Liver (tissue), 10 donors: ENCODE measurements at places on chromosomes 5 and 9. TPM values are rescaled to one million over a fixed set of nuclear protein-coding genes. Genes with fewer than 3 reads are reported as not detected.
A peak's percentile ranks its signal among the peaks of the same experiment; 100 is the strongest.

AGXT2 gene
- 49.4 TPM for total RNA-seq

ANKRA2 gene
- total RNA-seq, result 17.0 TPM

PLAC8L1 gene
- not detected for total RNA-seq

CRHBP gene
- 159 TPM for total RNA-seq

PRLR gene
- 24.8 TPM for total RNA-seq

LCN2 gene
- total RNA-seq, result 7.0 TPM

KIF24 gene
- 4.1 TPM for total RNA-seq

MYORG gene
- total RNA-seq, result 26.6 TPM

NEURL1B gene
- 10.0 TPM for total RNA-seq

DNA sequence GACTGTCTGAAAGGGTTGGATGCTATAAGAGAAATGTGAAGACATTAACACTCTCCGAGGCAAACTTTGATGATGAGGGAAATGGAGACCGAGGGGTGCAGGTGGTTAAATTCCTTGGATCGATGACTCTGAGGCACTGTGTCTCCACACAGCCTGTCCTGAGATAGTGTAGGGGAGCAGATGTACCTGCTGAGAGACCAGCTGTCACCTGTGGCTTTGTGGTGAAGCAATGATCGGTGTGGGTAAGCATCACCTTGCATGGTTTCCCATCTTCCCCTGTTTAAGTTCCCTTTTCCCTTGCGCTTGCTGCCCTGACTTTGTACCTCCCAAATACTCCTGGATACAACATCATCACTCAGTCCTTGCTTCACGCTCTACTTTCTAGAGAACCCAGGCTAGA, 9.8 kb upstream of the MIER3 start:
- DNase-seq, result no peak

DNA sequence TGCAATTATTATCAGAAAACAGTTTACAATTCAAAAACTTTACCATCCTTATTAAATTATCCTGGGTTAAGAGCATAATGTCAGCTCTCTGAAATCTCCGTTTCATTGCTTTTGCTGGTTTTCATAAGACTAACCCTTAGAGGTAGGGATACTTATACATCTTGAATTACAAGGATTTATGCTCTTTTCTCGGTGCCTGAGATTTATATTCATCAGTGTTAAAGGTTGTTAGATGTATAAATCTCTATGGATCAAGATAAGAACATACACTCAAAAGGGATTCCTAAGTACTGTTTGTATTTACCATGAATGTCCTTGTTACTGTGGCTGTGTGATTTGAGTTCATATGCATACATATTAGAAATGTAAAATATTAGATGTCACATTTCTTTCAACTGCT, 684.7 kb downstream of the EFNA5 start:
- DNase-seq, result no peak

GRCh38 chr5:142017832-142018427, 5.1 kb upstream of the GNPDA1 start:
- no peak for DNase-seq

DNA sequence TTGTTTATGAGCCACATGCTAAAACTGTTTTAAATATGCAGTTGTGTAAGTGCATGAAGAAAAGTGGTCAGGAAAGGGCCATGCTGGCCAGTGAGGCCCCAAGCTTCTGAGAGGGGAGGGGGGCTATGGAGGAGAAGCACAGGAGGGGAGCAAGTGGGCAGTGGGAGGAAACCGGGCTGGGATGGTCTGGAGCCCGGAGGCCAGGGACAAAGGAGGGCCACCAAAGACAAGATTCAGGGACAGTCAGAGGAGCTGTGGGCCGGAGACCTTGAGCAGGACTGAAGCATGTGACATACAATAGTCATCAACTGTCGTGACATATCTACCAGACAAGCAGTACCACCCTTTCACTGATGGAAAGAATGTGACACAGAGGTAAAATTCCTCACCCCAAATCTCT, 333.2 kb upstream of the IRX1 start:
- DNase-seq, result no peak

GRCh38 chr9:3957306-3957705, 342.6 kb downstream of the GLIS3 start:
- DNase-seq, result no peak

DNA sequence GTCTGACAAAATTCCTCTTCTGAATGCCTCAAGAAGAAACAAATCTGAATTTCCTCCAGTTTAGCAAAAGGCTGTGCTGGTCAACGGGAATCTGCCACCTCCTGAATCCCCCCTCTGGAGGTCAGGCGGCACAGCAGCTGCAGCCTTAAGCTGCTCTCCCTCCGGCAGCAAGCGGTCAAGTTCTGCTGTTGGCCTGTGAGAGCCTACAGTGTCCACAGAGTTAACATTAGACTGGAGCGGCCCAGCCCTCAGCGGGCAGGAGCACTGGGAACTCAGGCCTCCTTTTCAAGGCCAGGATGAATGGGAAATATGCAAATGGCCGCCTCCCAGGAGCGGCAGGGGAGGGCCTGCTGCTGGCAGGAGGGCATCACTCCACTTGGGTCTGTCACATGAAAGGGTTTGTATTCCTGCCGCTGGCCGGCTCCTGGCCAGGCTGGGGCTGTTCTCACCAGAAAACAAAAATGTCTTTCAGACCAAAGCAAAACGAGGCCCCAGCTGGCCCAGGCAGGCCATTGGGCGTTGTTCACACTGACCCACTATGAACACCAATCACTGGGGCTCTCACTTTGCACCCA, 8.2 kb downstream of the ACSL6 start:
- DNase-seq, result no peak

DNA sequence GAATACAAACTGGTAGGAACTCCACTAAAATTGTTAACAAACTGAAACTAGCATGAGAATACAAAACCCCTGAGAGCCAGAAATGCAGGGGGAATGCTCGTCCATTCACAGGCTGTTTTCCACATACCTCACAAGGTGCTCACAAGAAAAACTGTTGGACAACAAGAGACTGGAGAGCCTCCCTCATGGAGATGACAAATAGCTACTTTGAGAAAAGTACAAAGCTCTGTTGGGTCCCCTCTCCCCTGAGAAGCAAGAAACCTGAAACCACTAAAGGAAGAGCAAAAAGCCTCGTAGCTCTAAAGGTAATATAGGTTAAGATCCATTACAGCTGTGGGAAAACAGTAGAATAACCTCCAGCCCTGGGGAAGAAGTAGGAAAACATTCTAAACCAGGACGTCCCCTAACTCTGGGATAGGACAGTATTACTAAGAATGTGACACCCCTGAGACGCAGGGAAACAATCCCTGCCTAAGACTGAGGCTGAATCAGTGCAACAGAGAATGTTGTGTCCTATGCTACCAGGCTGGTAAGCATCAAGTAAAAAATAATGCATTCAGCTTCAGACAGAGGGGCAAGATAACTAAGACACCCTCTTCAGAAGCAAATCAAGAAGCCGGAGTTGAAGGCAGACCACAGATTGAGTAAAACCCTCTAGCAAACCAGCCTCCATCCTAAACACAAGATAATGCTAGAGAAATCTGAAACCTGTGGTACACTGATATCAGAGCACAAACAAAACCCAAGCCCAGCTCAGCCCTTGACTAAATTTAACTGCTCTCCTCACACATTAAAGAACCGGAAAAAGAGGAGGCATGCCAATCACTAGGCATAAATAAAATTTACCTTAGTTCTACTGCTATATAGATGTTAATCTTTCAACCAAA, 160.2 kb downstream of the SSBP2 start:
- DNase-seq, result no peak

GRCh38 chr9:105116052-105116868, 128.2 kb upstream of the SLC44A1 start:
- DNase-seq, result peak; percentile 57

- DNase-seq, result no peak
These were observed 21.1 kb upstream of the ARAP3 start for GRCh38 chr5:141703133-141703561.

- no peak for DNase-seq
These were observed 346.9 kb downstream of the ZSWIM6 start for GRCh38 chr5:61678966-61679365.

- DNase-seq, result no peak
These were observed 101.7 kb downstream of the SNCAIP start for GRCh38 chr5:122413722-122414121.

DNA sequence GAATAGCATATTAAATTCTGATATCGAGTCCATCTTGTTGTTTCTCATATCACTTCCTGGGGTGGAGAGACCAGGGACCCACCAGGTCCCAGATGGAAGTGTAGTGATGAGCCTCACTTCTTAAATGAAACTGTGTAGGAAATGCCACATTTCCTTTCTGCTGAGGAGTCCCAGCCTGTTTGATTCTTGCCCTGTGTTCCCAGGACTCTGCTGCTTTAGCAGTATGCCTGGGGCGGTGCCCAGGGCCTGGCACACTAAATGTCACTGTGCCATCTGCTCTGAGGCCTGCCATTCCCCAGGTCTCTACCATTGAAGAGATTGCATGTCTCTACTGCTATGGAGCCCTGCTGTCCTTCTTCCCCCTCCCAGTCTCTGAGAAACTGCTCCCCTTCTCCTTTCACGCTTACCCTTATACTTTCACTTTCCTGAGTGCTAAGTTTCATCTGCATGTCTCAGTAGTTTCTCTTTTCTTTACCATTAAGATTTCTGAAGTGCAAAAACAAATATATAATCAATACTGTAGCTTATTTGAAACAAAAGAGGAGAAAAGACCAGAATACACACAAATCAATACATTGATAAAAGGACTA, 260.4 kb downstream of the GABRB2 start:
- DNase-seq, result no peak

DNA sequence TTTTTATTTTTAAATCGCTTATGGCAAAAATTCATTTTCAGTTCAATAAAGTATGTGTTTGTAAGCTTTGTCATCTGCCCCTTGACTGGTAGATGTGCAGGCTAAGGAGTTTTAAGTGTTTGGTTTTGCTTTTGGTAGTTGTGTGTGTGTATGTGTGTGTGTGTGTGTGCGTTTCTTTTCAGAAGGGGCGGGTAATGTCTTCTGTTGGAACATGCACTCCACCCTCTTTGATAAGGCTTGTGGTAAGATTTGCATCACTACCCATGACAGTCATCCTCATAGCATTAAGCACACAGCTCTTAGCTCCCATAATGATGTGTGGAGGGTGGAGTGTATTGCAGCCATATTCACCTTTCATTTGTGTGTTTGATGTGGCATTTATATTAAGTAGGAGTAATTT, 92.1 kb upstream of the FSD1L start:
- no peak for DNase-seq

DNA sequence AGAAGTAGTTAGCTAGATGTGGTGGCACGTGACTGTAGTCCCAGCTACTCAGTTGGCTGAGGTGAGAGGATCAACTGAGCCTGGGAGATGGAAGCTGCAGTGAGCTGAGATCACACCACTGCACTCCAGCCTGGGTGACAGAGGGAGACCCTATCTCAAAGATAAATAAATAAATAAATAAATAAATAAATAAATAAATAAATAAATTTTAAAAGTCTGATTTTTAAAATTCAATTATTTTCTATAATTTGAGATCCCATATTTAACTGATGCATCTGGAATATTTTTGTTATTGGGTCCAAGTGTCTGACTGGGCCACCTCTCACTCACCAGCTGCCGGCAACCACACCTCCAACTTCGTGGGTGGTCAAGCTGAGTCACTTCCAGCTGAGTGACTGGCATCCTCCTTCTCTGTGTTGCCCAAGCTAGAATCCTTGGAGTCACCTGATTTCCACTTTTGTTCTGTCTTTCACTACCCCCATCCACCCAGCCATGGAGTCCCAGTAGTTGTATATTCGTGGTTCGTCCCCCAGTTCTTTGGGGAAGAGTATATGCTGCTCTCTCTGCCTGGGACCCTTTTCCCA, 70.9 kb downstream of the EGFLAM start:
- no peak for DNase-seq

GRCh38 chr9:129285979-129286772, 108.1 kb upstream of the IER5L start:
- DNase-seq, result no peak

DNA sequence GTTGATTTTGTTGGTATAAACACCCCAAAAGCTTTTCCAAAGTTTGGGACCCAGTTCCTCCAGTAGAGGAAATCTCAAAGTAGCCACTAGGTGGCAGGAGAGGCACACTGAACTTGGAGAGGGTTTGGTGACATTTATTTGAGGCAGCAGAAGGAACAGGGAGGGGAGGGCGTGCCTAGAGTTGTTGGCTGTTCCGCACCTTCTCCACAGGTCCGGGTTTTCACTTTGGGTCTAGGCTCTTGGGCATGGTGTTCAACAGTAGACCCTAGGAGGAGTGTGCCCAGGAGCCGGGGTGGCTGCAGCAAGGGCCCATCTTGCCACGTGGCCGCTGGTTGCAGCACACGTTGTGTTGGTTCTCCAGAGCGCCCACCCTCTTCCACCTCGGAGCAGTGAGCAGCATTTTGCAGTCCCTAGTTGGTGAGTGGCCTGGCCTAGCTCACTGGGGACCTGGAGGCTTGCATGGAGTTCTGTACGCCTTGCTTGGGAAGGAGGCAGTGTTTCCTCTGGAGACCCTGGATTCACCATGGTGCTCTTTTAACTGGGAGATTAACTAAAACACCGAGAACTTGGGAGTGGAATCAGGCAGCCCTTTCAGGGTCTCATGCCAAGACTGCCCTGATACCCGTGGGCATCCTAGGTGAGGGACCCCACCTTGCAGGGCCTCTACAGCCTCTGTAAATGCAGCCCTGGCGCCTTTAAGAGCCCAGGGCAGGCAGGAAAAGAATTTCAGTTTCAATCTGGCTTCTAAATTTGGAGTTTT, 28.2 kb downstream of the PTPA start:
- DNase-seq, result peak; percentile 78

DNA sequence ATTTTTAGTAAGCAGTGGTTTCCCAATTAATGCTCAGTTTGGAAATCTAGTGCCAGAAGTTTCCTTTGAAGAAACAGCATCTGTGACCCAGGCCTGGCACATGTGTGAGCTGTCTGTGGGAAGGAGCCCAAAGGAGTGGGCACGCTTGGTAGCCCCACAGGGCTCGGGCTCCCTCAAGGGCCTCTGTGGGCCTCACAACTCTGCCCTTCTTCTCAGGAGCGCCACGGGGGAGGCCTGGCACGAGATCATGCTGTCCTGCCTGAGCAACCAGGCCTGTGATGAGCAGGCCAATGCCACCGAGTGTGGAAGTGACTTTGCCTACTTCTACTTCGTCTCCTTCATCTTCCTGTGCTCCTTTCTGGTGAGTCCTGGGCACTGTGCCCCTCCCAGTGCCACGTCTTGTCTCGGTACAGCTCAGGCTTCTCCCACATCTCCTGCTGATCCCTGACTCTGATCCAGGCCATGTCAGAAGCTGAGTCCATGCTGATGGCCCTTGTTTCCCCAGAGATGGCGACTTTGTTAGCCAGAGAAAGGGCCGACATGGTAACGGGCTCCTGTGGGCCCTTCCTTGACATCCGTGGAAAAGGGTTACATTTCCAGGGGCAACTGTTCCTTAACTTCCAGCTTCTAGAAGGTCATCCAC, 200.4 kb downstream of the CACNA1B start:
- DNase-seq, result peak; percentile 25

DNA sequence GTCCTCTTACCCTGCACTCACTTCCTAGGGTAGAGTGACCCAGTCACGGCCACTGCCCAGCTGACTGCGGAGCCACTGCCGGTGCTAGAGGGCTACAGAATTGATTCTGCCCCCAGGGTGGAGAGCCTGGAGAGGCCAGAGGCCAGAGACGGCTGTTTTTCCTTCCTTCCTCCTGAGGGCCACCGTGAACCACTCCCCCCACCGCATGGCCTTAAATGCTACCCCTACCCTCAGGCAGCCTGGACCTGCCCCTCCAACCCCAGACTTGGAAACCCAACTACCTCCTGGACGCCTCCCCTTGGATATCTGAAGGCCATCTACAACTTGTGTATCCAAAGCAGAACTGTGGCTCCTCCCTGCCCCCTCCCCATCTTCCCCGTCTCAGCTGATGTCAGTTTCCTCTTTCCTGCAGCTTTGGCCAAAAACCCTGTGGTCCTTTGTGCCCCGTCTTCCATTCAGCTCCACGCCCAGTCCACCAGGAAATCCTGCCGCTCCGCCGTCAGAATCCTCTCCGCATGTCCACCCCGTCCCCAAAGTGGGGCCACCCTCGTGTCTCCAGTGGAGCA, 16.3 kb downstream of the SH2D3C start:
- DNase-seq, result no peak
